OCI-M1 (cell line): ENCODE measurements at places on chromosomes 12 and 14.

DNA sequence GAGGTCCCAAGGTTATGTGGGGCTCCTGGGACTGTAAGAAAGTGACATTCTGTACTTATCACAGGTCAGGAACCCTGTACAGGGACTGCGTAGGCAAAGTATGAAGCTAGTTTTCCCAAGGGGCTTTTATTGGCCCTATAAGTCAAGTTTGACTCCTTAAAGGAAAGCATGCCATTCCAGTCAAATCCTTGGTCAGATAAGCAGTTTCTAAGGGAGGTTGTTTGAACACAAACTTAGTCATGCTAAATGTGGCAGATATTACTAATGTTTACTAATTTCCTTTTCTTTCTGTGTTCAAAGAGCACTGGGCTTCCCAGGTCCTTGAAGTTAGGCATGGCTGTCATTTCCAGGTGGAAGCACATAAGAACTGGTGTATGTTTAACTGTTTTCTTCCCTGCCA is 472.4 kb downstream of the ATP23 start:
- DNase-seq, result no peak

GRCh38 chr12:66010787-66011547 is 119.6 kb downstream of the LLPH start:
- no peak for DNase-seq

GRCh38 chr12:57085999-57086492 is 2.9 kb upstream of the NAB2 start:
- DNase-seq, result peak; percentile 84

GRCh38 chr14:105141486-105142281 is 26.9 kb downstream of the JAG2 start:
- no peak for DNase-seq

- no peak for DNase-seq
These were observed 47.5 kb downstream of the IFT81 start for GRCh38 chr12:110171636-110172035.

DNA sequence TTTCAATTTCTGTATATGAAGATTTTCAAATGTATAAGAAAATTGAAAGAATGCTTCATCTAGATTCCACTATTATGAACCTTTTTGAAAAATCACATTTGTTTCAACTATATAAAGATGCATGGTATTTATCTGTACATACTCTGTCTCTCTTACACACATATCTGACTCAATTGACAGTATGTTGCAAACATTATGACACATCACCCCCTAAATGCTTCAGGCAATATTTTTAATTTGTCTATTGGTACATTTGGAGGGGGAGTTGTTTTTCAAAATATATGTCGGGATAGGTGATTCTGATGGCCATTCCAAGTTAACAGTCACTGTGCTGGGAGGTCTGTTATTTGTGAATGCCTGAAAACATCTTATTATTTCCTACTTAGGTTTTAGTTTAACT is 14.4 kb downstream of the PCNX1 start:
- DNase-seq, result no peak

GRCh38 chr14:96956464-96957239 is 159.5 kb downstream of the VRK1 start:
- no peak for DNase-seq

DNA sequence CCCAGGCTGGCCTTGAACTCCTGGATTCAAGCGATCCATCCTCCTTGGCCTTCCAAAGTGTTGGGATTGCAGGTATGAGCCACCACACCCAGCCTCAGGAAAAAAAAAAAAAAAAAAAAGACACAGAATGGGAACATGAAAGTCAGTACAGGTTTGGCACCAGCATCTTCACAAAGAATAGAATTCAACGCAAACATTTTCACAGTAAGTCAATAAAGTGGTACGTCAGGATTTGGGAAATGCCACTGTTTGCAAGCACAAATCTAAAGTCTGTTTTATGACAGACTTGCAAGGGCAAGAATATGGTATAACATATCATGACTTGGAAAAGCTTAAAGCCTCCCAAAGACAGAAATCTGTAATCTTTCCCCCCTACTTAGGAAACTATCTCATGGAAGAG is 34.9 kb upstream of the WDR89 start:
- DNase-seq, result no peak

DNA sequence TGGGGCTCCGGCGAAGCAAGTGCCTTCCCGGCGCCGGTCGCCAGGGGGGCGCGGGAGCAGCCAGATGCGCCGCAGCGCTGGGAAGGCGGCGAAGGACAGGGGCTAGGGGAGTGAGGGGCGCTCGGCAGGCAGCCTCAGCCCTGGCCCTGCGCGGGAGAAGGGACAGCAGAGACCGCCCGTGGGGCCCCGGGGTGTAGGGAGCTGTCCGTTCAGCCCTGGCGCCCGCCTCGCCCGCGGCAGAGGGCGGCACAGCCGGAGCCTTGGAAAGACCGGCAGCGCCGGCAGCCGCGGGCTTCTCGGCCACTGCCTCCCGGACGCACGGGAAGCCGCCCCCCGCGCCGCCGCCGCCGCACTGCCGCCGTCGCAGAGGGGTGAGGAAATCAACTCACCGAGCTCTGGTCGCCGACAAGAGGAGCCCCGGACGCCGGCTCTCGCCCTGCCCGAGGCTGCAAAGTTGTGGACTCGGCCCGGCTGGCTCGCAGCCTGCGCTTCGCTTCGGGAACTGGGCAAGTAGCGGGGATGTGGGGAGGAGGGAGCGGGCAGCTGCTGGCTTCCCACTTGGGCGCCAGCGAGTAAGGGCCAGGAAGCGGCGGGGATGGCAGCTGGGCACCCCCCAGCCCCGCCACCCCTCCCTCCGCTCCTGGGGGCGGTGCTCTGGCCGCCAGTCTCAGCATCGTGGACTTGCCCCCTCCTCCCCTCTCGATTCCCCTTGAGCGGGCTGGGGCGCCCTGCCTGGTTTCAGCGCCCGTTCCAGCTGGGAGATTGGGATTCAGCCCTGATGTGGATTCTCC is at the start of gene ZDHHC22:
Gene ZDHHC22, minus strand, starts transcription at position 578 of the 791 bp plus-strand sequence. CDS start 2,053 bp downstream, outside the sequence.
- DNase-seq, result no peak

- no peak for DNase-seq
These were observed 160.3 kb upstream of the BMP4 start for GRCh38 chr14:54116972-54117371.

DNA sequence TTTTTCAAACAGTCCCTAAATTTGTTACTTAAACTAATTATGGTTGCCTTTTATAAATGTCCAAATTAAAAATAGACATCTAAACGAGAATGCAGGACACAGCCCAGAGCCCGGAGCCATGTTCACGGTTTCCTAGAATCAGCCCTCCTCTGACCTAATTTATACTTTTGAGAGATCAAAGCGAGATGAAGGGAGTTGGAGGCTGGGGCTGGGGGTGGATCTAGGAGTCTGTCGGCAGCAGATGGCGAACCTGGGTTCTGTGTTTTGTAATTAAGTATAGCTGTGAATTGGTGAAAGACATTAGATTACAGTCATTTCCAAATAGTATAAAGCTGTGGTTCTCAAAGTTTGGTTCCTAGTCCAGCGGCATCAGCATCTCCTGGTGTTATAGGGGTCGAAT is 210.1 kb downstream of the SLC41A2 start:
- no peak for DNase-seq

DNA sequence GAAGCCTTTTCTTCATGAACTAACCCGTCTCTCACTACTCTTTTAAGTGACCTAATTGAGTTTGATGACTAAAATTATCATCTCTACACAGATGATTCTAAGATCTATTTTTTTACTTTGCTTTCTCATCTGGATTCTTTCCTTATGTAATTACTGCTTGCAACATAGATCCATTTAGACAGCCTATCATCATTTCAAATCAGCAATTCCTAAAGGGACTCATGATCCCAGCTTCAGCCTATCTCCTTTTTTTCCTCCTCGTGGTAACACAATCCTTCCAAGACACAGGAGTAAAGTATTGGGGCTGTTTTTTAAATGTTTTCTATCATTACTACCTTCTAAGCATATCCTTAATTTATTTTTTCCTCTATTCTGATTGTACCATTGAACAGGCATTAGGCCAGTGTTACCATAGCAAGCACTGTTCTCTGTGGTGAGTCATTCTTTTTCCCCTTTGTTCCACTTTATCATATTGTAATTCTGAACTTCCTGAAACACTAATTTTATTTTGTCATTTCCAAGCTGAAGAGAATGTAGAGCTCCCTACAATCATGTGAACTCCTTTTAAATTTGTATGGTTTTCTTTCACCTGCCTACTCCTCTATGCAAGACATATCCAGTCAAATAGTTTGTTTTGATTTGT is 190.4 kb upstream of the FAR2 start:
- no peak for DNase-seq

- no peak for DNase-seq
These were observed 296.6 kb downstream of the ADGRD1 start for GRCh38 chr12:131250028-131250950.

DNA sequence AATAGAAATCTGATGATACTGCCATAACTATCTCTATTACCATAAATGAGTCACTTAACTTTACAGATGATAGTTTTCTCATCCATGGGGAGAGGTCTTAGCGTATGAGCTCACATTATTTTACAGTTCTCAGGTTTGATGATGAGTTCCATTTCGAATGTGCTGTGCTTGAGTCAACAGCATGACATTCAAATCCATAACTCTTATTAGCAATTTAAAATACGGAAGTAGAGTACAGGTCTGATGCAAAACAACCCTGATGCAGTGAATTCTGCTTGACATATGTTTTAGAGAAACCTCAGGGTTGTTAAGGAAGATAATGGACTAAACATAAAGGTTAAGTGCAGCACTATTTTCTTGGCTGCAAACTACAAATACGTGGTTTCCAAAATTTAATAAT is 30.0 kb downstream of the C14orf39 start:
- DNase-seq, result no peak

DNA sequence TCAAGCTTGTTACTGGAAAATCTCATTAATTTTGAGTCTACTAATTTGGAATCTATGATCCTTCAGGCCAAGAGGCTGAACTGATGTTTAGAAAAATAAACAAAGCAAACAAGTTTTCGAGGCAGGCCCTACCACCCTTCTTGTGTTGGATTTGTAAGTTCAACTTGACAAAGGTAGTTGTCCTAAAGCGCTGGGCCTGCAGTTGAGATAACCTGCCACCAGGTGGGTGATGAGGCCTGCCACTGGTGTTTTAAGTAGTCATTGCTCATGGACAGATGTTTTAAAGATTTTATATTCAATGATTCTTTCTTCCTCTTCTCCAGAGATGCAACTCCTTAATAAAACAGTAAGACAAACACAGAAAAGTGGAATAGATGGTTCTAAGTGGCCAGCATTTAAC is 19.4 kb downstream of the ACVRL1 start:
- peak; percentile 77 for DNase-seq

- DNase-seq, result peak; percentile 30
These were observed 138.8 kb downstream of the DACT1 start for GRCh38 chr14:58776516-58776915.

GRCh38 chr14:102197317-102197853 is 57.7 kb downstream of the WDR20 start:
- no peak for DNase-seq

DNA sequence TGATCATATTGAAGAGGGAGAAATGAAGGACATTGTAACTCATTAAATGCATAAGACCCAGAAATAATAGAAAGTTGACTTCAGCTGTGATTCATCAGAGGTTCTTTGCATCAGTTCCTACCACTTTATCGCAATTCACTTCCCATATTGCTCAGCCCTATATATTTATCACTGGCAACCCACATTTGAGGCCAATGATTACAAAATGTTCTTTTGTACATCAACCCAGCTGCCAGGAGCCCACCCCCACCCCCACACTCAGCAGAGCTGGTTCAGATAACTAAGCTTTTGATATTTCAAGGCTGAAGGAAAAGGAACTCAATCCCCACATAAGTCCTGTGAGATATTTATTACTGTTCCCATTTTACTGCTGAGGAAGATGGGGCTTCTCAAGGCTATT is 51.2 kb upstream of the TMPO start:
- peak; percentile 80 for DNase-seq

DNA sequence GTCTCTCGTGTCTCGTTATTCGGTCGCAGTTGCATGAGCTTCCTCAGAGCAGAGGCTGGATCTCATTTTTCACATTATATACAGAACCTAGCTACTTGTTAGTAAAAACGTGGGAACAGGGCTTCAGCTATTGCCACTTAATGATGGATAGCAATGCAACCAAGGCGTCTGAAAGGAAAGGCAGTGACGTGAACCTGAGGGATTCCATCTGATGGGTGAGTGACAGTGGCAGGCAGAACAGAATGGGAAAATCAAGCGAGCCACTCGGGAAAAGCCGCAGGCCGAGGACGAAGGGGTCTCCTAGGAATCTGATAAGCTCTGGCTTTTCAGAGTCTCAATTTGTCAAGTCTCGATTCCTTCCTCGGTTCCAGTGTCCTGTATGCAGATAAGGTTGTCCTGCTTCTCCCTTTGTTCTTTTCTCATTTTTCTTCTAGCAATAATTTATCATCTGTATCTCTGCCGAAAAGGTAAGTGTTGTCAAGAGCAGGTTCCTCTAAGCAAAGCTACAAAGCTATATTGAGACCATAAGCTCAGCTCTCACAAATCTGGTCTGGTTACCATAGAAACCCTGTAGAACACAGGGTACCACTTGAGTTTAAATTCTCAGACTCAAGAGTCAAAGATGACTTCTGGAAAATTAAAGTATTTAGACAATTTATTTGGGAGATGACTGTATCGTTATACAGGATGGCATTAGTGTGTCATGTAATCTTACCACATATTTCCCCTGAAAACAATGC is 416.6 kb downstream of the GLT1D1 start:
- no peak for DNase-seq

- peak; percentile 36 for DNase-seq
These were observed 127.3 kb upstream of the PLEKHA5 start for GRCh38 chr12:19002216-19002615.

DNA sequence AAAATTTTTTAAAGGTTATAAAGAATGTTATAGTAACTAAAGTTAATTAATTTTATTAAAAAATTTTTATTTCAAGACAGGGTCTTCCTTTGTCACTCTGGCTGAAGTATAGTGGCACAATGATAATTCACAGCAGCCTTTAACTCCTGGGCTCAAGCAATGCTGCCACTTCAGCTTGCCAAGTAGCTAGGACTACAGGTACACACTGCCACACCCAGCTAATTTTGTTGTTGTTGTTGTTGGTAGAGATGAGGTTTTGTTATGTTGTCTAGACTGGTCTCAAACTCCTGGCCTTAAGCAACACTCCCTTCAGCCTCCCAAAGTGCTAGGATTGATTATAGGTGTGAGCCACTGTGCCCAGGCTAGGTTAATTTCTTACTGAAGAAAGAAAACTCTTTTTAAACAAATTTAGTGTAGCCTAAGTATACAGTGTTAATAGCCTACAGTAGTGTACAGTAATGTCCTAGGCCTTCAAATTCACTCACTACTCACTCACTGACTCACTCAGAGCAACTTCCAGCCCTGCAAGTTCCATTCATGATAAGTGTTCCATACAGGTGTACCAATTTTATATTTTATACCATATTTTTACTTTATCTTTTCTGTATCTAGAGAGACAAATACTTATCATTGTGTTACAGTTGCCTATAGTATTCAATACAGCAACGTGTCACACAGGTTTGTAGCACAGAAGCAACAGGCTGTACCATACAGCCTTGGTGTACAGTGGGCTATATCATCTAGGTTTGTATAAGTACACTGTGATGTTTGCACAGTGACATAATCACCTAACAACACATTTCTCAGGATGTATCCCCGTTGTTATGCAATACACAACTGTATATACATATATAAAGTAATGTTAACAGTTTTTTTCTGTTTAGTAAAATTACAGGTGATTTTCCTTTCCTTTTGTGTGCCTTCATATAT is 24.7 kb upstream of the DNAAF2 start:
- DNase-seq, result no peak

GRCh38 chr14:85572845-85573244 is 42.9 kb downstream of the FLRT2 start:
- peak; percentile 26 for DNase-seq

GRCh38 chr14:45128963-45129629 is 5.2 kb downstream of the FKBP3 start:
- DNase-seq, result no peak

- DNase-seq, result no peak
These were observed 715.6 kb upstream of the FLRT2 start for GRCh38 chr14:84814391-84814790.
